ENCODE measurements at places on chromosomes 6 and 20. TPM values are rescaled to one million over a fixed set of nuclear protein-coding genes. Genes with fewer than 3 reads are reported as not detected.

Gene MICB
- total RNA-seq: 2.9 TPM

Gene GABRR1
- not detected for total RNA-seq

Gene FAM209B
- not detected for total RNA-seq

Gene CRISP2
- total RNA-seq: 0.60 TPM

Gene BNIP5
- total RNA-seq: not detected

Gene SNAI1
- total RNA-seq: 5.8 TPM

Gene PSORS1C2
- not detected for total RNA-seq

Gene ATP5F1E
- total RNA-seq: 77.7 TPM

Gene CAGE1
- not detected for total RNA-seq

Gene COL10A1
- not detected for total RNA-seq

Gene ENPP1
- 9.3 TPM for total RNA-seq

Gene CRISP3
- 117 TPM for total RNA-seq

GRCh38 chr6:7784248-7784647, 58.3 kb downstream of the BMP6 start:
- DNase-seq: no peak

- no peak for DNase-seq
These were observed 68.4 kb upstream of the BACH2 start for GRCh38 chr6:90365002-90365401.

- no peak for DNase-seq
These were observed 244.7 kb upstream of the PRND start for GRCh38 chr20:4476903-4477500.

DNA sequence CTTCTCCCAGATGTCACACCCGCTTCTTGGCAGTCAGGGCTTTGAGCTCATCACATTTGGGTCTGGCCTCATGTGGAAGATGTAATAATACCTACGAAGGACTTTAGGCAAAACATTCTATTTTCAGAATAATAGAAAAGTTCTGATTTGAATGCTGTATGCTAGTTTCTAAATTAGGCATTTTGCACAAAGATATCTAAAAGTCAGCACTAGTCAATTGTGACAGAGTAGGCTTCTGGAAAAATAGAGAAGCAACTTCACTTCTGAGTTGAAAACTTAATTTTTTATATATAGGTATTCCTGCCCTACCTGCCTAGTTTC, 38.3 kb upstream of the CD2AP start:
- no peak for DNase-seq

DNA sequence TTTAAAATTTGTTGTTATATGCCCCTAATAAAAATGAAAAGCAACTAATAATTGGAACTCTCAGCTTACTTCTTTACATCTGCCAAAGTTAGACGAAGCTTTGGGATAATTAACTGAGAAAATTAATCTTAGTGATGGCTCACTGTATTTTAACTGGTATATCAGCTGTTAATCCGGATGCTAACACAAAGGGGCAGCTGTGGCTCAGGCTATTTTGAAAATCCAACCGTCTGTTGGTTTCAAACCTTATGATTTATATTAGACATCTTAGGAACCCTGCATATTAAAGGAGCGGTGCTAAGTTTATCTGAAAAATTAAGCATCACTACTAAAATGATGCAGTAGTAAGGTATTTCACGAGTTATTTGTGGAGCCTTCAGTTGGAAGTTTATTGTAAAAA, 96.6 kb downstream of the AKAP7 start:
- no peak for DNase-seq

DNA sequence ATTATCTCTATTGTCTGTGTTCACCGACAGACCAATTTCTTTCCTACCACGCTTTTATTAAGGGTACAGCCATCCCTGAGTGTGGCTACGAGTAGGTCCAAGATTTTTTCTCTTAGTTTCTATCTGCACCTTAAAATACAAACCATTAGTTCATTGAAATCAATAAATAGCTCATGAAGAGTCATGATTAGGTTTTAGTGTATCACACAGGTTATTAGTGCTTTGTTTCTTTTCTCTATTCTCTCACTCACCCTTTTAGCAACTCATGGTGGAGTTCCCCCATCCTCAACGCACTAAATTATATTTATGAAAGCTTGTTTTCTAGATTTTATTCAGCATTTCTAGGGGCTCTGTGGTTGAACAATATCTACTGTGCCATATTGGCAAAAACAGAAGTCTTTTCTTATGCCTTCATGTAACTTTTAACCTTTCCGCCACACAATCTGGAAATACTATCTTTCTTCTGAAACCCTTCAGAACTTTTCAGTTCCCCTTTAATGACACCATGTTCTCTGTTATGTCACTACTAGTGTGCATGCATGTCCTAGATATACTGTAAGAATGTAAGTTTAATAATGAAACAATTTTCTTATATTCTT, 128.2 kb upstream of the LAMA2 start:
- no peak for DNase-seq

DNA sequence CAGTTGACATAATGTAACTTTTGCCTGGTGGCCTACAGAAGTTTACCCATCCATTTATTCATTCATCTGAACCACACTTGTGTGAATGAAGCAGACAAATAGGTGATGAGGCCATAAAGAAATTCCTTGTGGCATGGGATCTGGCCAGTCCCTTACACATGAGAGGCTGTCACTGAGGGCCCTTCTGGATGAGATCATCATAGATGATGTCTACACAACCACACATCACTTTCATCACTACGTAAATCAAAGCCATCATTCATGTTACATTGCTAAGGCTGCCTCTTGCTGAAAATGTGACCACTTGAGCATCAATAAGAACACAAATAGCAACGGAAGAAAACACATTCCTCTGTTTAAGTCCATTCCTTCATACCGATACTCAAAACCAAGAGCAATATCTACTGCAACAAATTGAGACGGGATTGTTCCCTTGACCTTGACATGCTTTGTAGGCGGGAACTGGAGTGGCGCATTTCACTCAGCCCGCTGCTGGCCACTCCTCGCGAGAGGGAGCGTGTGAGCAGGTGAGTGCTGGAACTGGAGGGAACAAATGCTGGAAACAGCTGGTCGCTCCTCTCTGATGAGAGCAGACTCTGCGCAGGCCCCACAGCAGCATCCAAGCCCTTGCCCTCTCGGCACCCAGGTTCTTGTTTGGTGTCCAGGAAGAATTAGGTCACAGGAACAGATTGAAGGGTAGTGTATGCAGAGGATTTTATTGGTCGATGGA, 49.3 kb downstream of the FAM50B start:
- no peak for DNase-seq

GRCh38 chr20:32920066-32920465, 61.3 kb downstream of the EFCAB8 start:
- peak; percentile 27 for DNase-seq

DNA sequence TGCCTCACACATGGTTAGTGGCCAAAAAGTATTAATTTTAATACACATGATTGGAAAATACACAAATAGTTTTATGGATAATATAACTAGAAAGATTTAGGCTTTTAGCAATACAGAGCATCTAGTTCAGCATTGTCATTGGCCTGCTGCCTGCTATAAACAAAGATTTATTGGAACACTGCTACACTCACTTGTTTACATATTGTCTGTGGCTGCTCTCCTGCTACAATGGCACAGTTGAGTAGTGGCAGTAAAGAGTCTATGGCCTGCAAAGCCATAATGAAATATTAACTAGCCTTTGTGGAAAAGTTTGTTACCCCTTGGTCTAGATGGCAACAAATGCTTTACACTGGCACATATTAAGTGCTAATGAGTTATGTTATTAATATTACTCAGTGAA, 37.8 kb downstream of the ZNF451 start:
- DNase-seq: no peak

GRCh38 chr6:105484238-105485161, 81.6 kb upstream of the PREP start:
- DNase-seq: no peak

GRCh38 chr20:18506744-18507143, 996 bp upstream of the SEC23B start:
- DNase-seq: no peak

All from ureter (tissue), 1 donor.